ENCODE measurements at places on chromosomes 2 and 18.

- no peak for DNase-seq
These were observed 14.0 kb upstream of the BIRC6 start for GRCh38 chr2:32342801-32343200.

DNA sequence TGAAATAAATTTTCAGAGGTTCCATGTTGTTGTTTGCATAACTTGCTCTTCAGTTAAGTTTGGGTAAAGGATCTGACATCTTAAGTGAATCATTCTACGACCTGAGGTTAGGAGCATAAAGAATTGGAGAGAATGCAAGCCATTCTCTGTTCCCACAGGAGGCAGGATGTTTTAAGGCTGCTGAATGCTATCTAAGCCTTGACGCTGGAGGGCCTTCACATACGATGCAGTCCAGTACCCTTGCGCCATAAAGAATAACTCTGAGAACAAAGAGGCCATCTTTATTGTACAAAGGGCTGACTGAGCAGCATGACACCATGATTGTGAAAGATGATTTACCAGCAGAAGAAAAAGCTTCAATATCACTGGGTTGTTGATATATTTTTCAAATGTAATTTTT, 198.4 kb downstream of the NYAP2 start:
- no peak for DNase-seq

GRCh38 chr18:55275039-55275901, 312.7 kb downstream of the TCF4 start:
- no peak for DNase-seq

DNA sequence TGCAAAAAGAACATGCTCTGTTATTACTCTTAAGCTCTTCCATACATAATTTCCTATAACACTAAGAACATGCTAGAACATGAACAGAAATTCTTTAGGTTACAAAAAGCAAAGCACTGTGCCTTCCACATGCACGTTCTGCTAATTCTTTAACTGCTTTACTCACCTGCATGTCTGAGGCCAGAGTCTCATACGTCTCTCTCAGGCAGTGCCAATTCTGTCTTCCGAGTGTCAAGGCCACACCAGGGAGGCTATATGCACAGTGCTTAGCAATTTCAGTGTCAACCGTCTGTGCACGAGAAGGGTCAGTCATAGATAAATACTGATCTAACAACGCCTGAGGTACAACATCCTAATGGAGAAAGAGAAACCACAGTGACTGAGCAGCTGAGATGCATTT, 55.1 kb downstream of the PPP4R1 start:
- DNase-seq = no peak

- no peak for DNase-seq
These were observed 1.1 kb downstream of the HADHB start for GRCh38 chr2:26245810-26246209.

- DNase-seq = no peak
These were observed 79.1 kb downstream of the RBBP8 start for GRCh38 chr18:23012249-23012648.

GRCh38 chr18:2083691-2084090, 487.6 kb downstream of the METTL4 start:
- DNase-seq = peak; percentile 43
